ENCODE measurements at places on chromosomes 6 and 20. TPM values are rescaled to one million over a fixed set of nuclear protein-coding genes. Genes with fewer than 3 reads are reported as not detected.

DNA sequence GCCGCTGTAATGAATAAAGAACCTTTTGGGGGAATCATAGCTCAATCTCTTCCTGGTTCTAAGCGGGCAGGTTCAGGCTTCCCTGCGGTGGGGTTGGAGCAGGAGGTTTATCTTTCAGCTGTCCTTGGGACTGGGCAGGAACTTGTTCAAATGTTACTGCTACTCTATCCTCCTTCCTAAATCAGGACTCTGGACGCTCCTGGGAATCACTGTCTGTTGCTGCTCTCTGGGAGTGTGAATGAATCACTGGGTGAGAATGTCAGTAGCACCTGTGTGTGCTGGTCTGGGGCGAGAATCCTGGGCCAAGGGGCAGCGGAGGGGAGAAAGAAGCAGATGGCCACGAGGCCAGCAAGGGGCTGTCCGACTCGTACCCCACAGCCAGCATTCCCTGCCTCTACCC lies 65.4 kb upstream of the ZNFX1 start:
- no peak for DNase-seq

Gene PTPRK
- total RNA-seq: 39.5 TPM

DNA sequence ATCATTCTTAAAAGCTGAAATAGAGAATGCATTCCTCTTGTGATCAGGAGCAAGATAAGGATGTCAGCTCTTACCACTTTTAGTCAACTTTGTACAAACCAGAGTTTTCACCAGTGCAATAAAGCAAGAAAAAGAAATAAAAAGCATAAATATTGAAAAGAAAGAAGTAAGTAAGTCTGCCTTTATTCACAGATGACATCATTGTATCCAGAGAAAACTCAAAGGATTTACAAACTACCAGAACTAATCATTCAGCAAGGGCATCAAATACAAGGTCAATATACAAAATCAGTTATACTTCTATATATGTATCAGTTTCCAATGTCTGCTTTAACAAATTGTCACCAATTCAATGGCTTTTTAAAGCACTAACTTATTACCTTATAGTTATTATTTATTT lies 13.4 kb downstream of the TTLL9 start:
- no peak for DNase-seq

DNA sequence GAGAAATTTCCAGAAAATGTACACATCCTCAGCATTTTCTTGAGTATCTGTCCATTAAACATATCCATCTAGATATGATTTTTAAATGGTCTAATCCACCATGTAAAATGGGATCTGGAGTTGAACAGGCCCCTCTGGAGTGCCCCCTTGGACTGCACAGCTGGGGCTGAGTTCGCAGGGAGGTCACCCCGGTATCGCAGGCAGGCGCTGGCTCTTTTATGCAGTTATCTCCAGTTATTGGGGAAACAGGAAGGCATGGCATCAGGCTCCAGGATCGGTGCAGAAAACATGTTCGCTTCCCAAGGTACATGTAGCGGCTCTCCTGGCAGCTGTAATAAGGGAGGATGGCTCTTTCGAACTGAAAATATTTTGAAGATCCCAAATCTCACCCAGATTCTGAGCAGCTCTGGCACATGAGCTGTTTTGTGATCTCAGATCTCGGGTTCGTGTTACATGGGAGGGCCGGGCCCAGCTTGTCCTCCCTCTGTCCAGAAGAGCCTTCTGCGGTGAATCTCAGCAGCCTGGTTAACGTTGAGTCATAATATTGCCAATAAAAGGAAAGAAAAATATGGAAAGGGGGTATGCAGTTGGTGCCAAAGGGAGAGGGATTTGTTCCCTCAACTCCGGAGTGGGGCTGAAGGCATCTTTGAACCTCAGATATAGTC lies 167.7 kb downstream of the EYA2 start:
- DNase-seq: no peak

Gene DAAM2
- 14.3 TPM for total RNA-seq

GRCh38 chr20:38633577-38634093 lies 32.0 kb downstream of the ARHGAP40 start:
- DNase-seq: peak; percentile 27

Gene CRISP3
- total RNA-seq: not detected

Gene SAMD5
- total RNA-seq: 0.59 TPM

GRCh38 chr6:123888771-123889513 lies 85.3 kb downstream of the NKAIN2 start:
- DNase-seq: no peak

Gene ZC2HC1B
- not detected for total RNA-seq

DNA sequence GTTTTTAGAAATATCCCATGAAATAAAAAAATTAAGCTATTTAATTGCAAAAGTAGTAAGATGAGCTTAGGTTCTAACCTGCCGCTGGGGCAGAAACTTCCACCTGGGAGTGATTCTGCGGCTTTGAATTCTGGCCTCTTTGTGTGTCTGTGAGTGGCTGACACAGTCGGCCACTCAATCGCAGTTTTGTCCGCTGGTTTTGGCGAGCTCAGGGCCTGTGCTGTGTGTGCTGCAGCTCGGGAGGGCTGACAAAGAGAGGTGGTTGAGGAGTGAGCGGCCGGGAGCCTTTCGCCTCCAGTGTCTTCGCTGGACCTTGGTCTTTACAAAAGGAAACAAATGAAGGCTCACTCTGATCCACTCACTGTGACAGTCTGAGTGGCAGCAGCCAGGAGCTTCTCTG lies 128.4 kb downstream of the TIAM2 start:
- no peak for DNase-seq

GRCh38 chr6:170221753-170222400 lies 69.0 kb downstream of the DLL1 start:
- no peak for DNase-seq
